Stimulated activated naive CD8-positive, alpha-beta T cell treated with anti-CD3 and anti-CD28 coated beads, Interleukin-15, Interleukin-2, amounts not matched to agents 100 U/mL and 50 U/mL, for 24 hours (primary cell): ENCODE measurements at places on chromosomes 7 and 10.

GRCh38 chr10:129704786-129705525 lies 237.9 kb downstream of the MGMT start:
- DNase-seq: no peak

DNA sequence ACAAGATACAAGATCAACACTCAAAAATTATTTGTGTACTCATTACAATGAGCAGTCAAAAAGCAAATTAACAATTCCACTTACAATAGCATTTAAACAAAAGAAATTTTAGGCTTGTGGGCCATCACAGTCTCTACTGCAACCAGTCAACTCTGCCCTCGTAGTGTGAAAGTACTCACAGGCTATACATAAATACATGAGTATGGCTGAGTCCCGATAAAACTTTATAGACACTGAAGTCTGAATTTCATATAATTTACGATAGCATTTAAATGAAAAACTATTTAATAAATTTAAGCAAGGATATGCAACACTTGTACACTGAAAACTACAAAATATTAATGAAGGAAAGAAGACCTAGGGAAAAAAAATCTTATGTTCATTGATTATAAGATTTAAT lies 90.1 kb downstream of the ZNF33B start:
- DNase-seq: no peak

- no peak for DNase-seq
Measured at GRCh38 chr7:151615784-151616183, 96.1 kb upstream of the RHEB start.

DNA sequence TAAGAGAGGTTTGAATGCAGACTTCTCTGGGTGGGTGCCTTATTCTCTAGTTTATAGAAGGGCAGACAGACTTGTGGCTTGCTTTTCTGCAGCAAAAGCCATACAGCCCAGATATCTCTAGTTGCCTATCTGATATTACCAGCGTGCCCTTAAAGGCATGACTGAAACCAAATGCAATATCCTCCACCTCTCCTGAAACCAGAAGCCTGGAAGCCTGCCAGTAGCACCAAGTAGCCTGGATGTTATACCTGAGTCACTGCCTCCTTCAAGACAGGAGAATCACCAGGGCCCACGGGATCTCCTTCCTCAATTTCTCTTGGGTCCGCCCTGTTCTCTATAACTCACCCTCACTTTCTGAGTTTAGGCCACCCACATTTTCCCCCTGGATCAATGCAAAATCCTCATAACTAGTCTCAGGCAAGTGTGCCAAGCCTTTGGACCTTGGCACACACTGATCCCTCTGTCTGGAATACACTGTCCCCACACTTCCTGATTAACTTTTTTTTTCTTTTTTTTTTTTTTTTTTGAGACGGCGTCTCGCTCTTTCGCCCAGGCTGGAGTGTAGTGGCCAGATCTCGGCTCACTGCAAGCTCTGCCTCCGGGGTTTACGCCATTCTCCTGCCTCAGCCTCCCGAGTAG lies 638.4 kb downstream of the GALNT17 start:
- no peak for DNase-seq

DNA sequence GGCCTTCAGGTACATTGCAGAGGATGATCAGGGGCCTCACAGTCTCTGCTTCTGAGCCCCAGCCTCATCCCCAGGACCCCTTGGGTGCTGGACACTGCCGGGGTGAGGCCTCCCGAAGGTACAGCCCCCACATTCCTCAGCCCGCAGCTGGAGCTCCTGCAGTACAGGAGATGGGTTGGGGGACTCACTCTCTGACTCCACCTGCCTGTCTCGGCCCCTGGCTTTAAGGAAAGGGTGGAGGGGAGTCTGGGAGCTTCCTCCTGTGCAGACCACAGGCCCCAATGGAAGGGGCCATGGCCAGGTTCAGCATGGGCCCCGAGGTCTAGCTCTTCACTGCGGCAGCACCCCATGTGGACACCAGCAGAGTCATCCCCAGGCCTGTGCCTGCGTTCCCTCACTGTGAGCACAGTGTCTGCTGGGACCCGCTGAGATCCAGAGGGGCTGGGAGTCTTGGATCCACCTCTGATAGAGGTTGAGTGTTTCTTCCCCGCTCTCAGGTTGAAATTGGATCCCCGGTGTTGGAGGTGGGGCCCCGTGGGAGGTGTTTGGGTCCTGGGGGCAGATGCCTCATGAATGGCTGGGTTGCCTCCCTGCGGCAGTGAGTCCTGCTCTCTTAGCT lies 99.9 kb downstream of the PRKAG2 start:
- no peak for DNase-seq

GRCh38 chr7:129466796-129467195 lies 32.6 kb downstream of the STRIP2 start:
- DNase-seq: no peak

- DNase-seq: no peak
Measured at GRCh38 chr10:121216295-121216694, 365.1 kb downstream of the WDR11 start.

DNA sequence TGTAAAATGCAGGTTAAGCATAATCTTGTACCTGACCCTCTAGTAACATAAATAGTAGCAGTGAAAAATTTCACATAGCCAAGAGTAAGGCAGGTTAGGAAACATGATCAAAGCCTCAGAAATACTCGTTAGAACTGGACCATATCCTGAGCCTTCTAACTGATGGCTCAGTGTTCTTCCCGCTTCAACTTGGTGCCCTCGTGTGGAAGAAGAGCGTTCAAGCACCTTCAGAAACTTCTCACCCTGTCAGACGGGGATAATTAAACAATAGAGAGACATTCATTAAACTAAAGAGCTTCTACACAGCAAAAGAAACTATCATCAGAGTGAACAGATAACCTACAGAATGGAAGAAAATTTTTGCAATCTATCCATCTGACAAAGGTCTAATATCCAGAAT lies 124.5 kb downstream of the MYOF start:
- DNase-seq: no peak

DNA sequence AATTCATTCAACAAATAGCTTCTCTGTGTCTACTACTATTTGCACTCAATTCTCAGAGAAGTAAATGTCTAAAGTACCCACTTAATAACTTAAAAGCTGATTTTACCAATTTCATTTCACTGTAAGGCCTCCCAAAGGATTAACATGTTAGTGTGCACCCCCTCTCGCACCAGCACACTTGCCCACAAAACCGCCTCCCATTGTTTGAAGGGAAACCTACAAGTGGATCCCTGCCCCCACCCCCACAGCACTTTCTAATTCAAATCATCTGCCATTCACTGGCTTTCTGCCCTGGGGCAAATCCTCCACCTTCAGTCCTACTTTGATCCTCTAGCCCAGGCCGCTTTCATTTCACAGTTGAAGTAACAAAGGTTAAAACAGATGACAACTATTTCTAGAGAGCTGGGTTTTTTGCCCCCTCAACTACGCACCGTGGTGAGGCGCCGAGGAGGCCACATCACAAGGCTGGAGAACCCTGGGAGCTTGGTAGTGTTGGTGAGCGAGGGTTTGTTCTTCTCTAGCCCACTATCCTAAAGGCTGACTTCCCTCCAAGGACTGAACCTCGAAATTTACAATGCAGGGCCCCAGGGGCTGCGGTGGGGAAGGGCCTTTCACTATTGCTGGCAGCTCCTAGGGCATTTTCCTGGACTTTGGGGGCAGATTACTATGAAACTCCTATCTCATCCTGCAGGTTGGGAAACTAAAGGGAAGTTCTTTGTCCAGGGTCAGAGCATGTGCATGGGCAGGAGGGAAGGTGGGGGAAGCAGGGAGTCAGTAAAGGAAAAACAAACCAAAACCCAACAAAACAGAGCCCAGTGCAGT lies 517.4 kb upstream of the ZMIZ1 start:
- DNase-seq: peak; percentile 21

GRCh38 chr10:108254089-108254488 lies 1089.6 kb upstream of the SORCS1 start:
- no peak for DNase-seq

DNA sequence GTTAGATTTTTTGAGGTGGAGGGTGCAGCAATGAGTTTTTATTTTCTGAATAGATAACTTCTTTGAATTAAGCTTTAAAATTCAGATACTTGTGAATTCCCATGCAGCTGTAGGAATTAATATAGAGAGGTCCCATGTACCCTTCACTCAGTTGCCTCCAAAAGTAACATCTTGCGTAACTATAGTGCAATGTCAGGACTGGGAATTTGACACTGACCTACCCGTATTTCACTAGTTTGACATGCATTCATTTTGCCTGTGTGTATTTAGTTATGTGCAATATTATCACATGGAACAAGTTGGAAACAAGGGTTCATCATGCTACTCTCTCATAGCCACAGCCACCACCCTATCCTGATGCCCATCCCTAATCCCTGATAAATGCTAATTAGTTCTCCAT lies 147.1 kb upstream of the IGFBP3 start:
- DNase-seq: no peak

- DNase-seq: no peak
Measured at GRCh38 chr10:104492329-104492940, 138.8 kb downstream of the CFAP58 start.

DNA sequence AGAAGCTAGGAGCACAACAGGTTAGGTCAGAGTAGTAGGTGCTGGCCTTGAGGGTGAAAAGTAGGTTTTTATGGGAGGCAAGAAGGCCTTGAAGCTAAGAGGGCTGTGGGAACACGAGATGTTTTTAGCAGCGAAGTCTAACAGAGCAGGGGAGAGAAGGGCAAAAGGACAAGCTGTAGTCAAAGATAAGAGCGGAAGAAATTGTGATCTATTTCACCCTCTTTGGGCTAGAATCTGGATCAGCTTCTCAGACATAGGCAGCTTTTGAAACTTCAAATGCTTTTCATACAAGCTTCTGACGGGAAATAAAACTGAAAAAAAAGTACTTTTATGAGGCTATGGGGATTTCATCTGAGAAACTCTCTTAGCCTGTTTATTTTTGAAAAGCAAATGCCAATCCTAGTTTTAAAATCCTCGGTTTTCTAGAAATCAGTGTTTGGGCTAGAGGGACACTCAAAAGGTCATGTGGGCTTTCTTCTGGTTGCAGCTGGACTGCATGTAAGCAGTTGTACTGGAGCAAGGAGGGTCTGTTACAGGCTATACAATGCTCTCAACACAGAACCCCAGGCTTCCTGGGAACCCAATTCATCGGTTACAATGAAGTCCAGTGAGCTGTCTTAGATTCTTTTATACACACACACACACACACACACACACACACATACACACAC lies 83.6 kb downstream of the RNF216 start:
- no peak for DNase-seq

- DNase-seq: no peak
Measured at GRCh38 chr10:35545079-35545657, 60.0 kb upstream of the GJD4 start.

DNA sequence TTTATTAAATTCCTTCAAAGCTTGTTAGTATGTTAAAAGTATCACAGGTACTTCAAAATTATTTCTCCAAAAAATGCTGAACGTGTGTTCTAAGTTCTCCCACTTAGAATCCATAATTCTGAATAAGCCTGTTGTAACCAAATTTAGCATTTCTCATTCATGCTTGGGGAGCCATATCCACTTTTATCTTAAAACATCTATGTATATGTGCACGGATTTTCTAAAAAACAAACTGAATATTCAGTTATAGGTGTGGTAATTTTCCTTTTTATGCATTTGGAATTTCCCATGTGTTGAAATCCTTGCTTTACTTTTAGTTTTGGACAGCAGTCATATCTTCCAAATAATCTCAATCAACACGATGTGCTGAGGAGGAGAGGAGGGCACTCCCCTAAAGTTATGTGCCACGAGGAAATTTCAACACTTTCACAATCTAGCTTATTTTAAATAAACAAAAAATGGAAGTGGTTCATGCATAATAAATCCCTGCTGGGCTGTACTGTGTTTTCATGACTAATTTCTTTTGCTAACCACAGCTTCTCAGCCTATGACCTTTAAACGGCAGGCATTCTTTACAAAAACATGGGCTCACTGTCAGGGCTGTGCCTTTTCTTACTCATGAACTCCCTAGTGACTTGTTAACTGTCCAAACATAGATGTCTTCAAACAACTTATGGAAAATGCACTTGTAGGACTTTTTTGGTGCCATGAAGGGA lies 380.3 kb upstream of the SEMA3C start:
- DNase-seq: no peak

DNA sequence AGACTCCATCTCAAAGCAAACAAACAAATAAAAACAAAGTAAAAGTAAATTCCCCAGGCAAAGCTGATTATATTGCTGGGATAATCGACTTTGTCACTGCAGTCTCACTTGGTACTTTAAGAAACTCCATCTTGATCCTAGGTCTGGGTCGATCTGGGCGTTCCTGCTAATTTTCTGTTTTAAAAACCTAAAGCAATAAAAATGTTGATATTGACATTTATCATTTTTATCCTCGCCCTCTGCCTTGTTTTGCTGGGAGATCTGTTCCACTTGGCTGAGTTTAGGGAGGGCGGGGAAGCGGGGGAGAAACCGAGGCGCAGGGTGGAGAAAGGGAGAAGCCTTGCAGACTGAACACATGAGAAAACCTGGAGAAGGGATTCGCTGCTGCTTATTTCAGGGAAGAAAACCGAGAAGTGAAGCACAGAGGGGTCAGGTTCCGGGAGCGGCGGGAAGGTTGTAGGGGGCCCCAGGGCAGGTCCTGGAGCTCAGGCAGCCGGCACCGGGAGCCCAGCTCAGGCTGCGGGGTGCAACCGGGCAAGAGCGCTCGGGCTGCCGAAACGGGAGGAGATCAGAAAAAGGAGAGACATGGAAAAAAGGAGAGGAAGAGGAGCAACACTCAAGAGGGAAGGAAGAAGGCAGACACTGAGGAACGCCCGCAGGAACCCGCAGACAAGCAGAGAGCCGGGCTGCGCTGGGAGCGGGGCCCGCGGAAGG lies 27.3 kb upstream of the KMT2C start:
- no peak for DNase-seq

DNA sequence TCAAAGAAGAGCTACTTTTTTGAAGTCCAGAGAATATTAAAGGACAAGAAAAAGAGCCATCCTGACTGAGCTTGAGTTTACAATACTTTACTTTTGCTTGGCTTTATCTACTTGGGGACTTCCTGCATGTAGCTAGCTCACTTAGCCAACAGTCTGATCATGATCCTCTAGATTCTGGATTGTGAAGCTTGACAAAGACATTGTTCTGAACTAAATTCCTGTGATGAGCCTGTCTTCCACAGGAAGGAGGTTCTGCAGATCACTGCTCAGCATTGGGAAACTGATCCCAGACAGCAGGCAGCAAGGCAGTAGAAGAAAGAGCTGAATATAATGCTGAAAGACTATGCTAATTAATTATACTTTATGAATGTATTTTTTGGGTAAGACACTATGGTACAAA lies 296.4 kb downstream of the DGKB start:
- no peak for DNase-seq

DNA sequence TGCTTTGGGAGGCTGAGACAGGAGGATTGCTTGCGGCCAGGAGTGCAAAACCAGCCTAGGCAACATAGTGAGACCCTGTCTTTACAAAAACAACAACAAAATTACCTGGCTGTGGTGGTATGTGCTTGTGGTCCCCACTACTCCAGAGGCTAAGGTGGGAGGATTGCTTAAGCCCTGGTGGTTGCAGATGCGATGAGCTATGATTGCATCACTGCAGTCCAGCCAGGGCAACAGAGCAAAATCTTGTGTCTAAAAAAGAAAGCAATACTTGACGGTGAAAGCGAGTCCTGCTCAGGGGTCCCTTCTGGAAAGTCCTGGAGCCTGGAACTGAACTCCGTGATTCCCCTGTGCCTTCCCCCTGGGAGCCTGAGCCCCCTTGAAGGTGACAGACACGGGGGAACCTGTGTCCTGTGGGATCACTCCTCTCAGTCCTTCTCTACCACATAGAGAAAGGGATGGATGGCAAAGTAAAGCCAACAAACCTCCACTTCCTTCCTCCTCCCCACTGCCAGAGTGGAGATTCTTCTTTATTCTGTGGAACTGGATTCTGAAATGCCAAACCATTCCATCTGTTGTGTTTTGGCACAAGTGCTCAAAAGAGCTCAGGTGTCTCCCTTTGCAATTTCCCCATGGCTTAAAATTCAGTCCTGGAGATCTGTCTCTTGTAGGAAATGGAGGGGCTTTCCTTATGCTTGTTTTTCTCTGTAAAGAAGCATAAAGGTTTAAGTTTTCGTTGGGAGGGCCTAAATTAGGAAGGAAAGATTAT lies 50.6 kb downstream of the KIAA1217 start:
- no peak for DNase-seq
